Activated naive CD8-positive, alpha-beta T cell treated with anti-CD3 and anti-CD28 coated beads for 36 hours (primary cell): ENCODE measurements at places on chromosomes 6 and 20.

DNA sequence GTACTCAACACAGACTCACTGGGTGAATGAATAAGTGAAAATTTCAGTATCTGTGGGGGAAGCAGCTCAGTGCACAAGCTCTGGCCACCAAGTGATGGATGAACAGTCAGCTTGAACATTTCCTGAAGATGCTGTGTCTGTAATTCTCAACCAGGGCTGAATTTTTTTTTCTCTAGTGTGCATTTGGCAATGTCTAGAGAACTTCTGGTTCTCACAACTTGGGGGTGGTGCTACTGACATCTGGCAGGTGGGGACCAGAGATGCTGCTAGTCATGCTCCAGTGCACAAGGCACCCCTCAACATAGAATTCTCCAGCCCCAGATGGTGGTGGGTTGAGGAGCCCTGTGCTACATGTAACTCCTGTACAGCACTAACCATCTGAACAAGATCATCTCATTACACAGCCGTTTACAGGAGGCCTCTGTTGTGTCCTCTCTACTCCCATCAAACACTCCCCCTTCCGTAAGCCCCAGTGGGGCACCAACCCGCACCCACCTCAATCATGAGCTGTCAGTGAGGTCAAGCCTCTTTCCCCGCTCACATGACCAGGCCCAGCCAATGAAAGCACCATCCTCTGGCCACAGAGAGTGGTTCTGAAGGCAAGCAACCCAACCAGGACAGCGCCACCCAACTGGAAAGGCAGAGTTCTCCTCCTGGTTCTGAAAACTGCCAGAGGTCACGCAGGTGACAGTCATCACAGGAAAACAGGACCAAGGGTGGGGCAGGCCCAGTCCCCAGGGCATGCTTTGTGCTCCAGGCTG lies 103.9 kb upstream of the PMEPA1 start:
- DNase-seq, result no peak

DNA sequence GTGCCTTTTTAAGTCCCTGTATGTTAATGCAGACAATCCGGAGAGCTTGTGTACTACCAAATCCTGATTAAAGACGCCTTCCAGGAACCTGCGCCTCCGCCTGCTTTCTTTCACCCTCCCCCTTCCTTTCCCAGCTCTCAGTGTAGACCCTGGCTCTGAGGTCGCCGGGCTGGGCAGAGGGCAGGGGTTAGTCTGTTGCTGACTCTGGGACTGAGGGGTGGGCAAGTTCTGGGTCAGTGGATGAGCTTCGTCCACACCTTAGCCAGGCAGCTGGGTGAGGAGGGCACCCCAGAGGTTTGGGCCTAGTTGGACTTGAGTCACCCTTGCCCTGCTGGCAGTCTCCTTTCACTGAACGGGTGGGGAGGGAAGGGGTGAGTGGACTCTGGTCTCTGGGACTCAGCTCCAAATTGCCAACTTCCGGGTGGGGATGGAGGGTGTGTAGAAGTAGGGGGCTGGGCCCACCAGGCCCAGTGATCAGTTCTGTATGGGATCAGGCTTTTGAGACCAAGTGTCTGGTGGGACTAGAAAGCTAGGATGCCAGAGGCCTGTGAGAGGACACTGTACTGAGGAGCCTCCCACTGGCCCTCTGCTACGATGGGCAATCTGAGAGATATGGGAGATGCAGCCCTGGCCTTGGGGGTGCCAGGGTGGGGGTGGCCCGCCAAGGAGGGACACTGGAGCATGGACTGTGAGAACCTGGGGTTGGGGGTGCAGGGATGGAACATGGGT lies 21.3 kb upstream of the SLC22A7 start:
- no peak for DNase-seq

GRCh38 chr6:70575899-70576495 lies 9.3 kb downstream of the SDHAF4 start:
- DNase-seq, result no peak

- no peak for DNase-seq
Measured at GRCh38 chr6:37557645-37558114, 58.0 kb upstream of the CCDC167 start.

GRCh38 chr6:47008397-47008763 lies 33.8 kb downstream of the ADGRF1 start:
- no peak for DNase-seq

- DNase-seq, result peak; percentile 30
Measured at GRCh38 chr6:157075549-157076450, 247.5 kb downstream of the TMEM242 start.

DNA sequence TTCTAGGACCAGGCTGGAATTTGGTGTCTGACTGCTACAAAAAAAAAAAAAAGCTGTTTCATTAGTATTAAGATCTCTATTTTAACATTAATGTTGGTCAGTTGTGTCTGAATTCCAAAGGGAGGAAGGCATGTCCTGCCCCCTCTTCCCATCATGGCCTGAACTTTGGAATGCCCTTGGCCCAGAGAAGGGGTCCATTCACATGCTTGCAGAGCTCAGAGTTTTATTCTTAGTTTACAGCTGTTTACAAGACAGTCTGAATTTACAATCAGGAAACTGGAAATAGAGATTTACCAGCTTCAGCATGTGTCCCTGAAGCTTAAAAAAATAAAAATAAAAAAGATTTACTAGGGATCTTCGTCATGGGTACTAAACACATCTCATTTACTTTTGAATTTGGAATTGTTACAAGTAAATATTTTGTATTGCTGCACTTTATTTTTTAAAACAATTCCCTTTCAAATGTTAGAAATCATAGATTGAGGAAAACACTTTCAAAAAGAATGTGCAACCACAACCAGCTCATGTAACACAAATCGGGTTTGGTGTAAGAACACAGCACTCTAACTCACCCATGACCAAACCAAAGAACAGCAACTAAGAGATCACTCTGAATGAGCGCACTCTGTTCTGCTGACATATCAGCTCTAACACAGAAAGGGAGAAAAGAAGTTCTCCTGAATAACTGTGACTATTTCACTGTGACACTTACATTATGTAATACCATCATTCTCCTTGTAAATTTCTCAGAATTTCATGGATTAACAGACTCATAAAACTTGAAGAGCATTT lies 6.6 kb upstream of the SERPINB6 start:
- no peak for DNase-seq

DNA sequence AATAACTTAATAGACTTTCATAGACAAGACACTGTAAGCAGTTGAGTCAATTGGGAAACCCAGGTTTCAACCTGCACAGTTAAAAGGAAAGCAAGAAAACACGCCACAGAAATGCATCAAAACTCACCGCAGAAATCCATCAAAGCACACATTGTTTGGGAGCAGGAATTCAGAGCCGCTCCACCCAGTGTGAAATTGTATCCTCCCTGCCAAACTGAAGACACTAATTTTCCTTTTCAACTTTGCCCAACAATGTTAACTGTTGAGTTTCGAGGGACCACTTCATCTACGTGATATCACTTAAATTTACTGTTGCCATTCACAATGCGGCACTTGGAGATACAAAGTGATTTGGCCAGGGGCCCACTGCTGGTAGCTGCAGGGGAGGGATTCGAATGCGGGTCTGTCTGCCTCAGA lies 92.7 kb downstream of the DACT2 start:
- no peak for DNase-seq

DNA sequence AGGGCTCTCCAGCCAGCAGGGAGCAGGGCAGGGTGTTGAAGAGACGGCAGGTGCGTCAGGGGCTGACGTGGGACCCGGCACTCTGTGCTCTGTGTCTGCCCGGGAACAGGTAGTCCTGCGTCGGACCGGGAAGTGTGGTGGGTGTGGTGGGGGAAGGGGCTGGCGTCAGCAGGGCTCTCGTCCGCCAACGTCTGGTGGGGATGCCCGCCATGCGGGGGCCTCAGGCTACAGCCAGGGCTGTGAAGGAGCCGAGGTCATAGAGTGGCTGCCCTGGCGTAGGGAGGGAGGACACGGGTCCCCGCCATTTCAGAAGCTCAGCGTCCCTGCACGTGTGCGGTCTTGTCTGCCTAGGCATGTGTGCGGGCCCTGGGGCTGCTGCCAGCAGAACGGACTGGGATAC lies 25.3 kb downstream of the DNAJC5 start:
- DNase-seq, result no peak

GRCh38 chr20:32497589-32498224 lies 87.4 kb downstream of the NOL4L start:
- no peak for DNase-seq

DNA sequence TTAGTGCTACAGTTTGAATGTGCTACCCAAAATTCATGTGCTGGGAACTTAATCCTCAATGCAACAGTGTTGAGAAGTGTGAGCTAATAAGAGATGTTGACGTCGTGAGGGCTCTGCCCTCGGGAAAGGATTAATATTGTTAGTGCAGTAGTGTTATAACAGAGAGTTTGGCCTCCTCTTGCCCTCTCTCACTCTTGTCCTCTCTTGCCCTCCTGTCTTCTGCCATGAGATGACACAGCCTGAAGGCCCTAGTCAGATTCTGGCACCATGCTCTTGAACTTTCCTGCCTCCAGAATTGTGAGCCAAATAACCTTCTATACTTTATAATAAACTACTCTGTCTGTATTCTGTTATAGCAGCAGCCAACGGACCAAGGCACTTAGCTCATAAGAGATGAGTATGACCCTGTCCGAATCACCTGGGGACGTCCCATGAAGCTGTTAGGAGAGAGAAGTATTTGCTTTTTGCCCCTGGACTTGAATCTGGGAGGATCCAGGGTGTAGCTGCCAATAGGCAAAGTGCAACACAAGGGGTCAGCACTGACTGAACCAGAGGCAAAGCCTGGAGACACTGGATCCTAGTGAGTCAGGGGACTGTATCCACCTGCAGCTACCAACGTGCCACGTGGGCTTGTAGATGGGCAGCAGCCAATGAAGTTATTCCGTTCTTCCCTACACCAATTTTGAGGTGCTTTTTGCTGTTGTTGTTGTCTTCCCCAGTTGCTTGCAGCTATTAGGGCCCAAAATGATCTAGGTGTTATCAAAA lies 233.7 kb downstream of the THBS2 start:
- DNase-seq, result no peak

DNA sequence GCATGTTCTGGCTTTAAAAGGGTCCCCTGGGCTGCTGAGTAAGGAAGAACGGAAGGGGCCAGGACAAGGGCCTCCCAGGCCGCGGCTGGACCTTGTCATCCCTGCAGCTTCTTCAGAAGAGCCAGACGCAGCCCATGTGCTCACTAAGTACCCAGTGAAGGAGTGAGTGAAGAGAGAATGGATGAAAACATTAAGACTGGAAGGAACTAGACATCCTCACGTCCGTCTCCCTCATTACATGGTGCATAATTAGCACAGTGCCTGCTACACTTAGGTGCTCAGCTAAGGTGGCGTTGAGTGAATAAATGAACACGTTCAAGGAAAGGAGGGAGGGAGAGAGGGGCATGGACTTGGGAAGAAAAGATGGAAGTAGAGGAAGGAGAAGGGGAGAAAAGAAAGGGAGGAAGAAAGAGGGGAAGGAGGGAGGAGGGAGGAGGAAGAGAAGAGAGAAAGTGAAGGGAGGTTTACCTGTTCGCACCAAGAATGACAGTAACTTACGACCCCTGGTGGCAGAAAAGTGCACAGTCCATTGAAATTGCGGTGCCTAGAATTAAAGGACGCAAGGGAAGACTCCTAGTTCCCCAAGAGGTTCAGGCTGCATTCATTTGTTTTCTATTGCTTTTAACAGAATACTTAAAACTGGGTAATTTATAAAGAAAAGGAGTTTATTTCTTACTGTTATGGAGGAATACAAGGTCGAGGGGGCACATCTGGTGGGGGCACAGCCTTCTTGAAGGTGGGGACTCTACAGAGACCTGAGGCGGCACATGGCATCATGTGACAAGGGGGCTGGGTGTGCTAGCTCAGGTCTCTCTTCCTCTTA lies 8.0 kb downstream of the TP53RK start:
- DNase-seq, result peak; percentile 54

- peak; percentile 22 for DNase-seq
Measured at GRCh38 chr20:61886721-61887595, 178.7 kb downstream of the TAF4 start.

DNA sequence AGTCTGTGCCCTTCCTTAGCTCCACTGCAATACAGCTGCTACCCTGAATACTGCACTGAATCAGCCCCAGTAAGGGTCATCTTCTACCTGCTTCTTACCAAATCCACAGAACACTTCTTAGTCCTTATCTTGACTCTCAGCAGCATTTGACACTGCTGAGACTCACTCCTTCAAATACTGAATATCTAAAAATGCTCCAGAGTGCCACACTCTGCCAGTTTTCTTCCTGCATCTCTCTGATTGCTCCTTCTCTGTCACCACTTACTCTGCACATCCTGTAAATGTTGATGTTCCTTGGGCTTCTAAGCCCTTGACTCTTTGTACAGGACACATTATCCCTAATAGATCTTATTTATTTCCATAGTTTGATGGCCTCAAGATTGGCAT lies 19.8 kb downstream of the MAN1A1 start:
- no peak for DNase-seq

GRCh38 chr6:108365478-108365877 lies 70.6 kb downstream of the AFG1L start:
- no peak for DNase-seq

- no peak for DNase-seq
Measured at GRCh38 chr20:45576995-45577394, 2.1 kb downstream of the WFDC8 start.

GRCh38 chr6:24908650-24909035 lies 27.1 kb downstream of the RIPOR2 start:
- DNase-seq, result no peak

GRCh38 chr20:25214426-25214790 lies 18.9 kb downstream of the ENTPD6 start:
- DNase-seq, result no peak

DNA sequence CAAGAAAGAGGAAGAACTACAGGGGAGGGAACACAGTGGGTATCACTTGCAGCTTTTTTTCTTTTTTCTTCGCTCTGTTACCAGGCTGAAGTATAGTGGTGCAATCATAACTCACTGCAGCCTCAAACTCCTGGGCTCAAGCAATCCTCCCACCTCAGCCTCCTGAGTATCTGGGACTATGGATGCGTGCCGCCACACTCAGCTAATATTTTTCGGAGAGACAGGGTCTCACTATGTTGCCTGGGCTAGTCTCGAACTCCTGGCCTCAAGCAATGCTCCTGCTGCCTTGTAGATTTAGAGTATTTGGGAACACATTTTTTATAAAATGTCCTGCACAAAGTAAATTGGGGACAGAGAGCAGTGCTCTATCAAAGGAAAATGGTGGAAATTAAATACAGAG lies 28.3 kb downstream of the PARD6B start:
- no peak for DNase-seq

GRCh38 chr6:36783603-36784375 lies 55.5 kb downstream of the CPNE5 start:
- DNase-seq, result no peak

- no peak for DNase-seq
Measured at GRCh38 chr6:126026001-126026400, 39.7 kb downstream of the TRMT11 start.

- DNase-seq, result no peak
Measured at GRCh38 chr6:16477367-16478149, 239.2 kb downstream of the GMPR start.

- peak; percentile 41 for DNase-seq
Measured at GRCh38 chr20:23362392-23363256, 642 bp downstream of the GZF1 start.

DNA sequence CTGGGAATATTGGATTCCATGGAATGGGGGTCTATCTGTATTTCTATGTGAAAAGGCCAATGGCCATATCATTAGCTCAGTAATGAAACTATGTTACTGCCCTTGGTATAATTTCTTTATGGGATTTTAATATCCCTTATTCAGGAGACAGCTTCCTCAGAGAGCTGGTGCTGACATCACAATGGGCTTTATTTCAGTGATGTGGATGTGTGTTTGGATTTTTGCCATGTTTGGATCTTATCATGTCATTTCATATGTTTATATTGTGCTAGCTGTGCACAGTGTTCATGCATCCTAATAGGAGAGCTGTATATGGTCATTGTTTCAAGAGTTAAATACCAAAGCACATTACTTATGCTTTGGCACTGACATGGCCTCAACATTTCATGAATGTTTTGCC lies 806.1 kb upstream of the MAP3K7 start:
- no peak for DNase-seq

GRCh38 chr6:136465766-136466303 lies 84.4 kb downstream of the MAP7 start:
- no peak for DNase-seq
